ENCODE measurements at places on chromosomes 12 and 14.

DNA sequence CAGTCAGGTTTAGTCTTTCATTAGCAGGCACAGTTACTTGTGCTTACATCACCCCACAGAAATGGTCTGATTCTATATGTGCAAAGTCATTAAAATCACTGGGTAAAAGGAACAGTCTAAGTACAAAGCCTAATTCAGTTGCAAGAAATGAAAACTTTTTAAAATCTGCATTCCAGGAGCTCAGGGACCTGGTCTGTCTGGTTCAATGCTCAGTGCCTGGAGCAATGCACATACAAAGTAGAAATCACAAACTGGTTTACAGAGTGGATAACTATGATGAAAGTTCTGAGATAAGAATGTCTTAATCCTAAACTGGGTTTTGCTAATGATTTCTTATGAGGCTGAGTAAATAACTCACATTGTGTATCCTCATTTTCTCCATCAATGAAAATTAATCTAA lies 28.7 kb downstream of the LMNTD1 start:
- no peak for DNase-seq

DNA sequence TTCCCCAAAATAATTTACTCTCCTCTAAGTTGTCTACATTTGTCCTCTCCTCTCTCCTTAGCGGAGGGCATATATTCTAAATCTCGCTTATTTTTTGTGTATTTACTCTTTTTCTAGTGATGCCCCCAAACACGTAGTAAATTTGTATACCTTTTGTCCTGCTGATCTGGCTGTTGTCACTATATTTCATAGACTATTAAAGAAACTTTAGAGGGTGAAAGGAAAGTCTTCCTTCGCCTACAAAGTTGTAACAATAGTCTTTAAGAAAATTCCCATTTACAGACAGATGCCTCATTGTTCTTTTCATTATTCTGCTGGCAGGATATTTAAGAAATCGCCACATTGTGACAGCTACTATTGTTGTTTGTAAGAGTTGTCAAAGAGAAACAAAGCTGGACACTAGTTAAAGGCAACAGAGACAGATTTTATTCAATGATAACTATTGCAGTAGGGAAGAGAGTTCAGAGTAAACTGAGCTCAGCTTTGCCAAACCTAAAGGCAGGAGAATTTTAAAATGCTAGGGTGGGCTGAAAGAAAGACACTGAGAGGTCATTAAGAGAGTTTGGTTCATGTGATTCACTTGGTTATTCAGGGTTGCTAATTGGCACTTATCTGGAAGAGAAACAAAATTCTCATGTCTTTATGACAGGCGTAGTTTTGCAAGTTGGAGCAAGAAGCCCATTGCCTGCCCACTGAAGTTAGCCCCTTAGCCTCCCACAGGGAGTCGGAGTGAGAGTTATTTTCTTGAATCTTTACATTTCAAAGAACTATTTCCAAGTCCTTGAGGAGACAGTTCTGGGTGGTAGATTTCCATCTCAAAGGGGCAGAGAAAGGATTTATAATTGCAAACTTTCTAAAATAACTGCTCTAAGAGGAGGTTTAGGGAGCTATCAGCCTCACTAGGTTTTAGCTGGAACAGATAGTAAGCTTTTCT lies 1272.5 kb upstream of the SEL1L start:
- no peak for DNase-seq

DNA sequence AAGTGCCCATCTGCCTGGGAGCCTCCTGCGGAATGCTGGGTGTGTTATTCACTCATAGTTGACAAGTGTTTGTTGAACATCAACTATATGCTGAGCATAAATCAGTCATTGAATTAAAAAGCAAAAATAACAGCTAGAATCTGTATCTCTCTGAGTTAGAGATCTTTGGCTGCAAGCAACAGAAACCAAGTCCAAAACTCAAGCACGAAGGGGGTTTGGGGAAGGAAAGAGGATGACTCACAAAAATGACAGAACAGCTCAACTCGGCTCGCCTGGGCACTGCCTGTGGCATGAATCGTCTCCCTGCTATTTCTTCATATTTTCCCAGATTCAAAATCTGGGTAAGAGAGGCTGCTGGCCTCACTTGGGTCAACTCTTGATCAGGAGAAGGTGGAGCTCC lies 72.6 kb upstream of the NCOR2 start:
- no peak for DNase-seq

- peak; percentile 6 for DNase-seq
These were observed 160.6 kb downstream of the ZFP36L1 start for GRCh38 chr14:68632054-68632895.

- DNase-seq, result peak; percentile 42
These were observed 2.3 kb downstream of the LAG3 start for GRCh38 chr12:6774499-6775062.
